ENCODE measurements at places on chromosomes 2 and 18. TPM values are rescaled to one million over a fixed set of nuclear protein-coding genes. Genes with fewer than 3 reads are reported as not detected.
A peak's percentile ranks its signal among the peaks of the same experiment; 100 is the strongest.

DNA sequence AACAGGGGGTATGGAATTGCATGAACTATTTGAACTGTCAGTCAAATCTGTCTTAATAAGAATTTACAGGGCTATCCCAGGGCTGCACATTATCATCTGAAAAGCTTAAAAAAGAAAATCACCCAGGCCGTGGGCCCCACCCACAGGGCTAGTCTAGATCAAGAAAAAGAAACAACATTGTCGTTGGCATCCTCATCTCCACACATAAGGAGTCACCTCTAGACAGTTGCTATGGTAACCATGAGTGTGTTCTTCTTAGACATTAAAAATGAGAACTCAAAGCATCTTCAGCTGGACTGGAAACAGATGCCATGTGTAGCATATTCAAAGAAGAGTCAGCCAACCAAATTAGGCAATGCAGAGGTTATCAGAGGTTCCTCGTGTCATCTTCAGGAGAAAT is 72.3 kb upstream of the CPO start:
- DNase-seq: no peak
- H3K36me3 ChIP-seq: peaks cover 1% of the 10 kb centered on the region
- no peak overlapping the region for H3K27ac ChIP-seq
- H3K4me3 ChIP-seq: no peak overlapping the region

GRCh38 chr2:151024696-151025251 is 236.9 kb downstream of the RBM43 start:
- peaks cover 11% of the 10 kb centered on the region for H3K27me3 ChIP-seq
- no peak for DNase-seq
- peaks cover 2% of the 10 kb centered on the region for H3K4me1 ChIP-seq
- no peaks in the 10 kb centered on the region for H3K36me3 ChIP-seq
- H3K4me3 ChIP-seq: no peak overlapping the region

DNA sequence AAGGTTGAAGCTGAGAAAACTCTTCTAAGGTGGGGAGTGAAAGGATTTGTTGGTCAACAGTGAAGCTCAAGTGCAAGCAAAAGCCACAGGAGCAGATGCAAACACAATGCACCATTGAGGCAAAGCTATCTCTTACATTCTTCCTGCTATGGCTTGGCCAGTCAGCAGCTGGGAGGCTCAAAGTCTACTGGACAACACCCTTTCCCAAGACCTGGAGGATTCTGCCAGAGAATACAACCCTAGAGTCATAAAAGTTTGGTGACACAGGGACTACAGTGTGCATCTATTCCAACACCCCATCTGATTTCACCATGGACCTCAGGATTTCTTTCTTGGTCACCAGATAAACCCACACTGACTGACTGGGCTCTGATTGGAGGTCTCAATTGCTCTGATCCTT is 342.0 kb downstream of the HRH4 start:
- no peak overlapping the region for H3K27ac ChIP-seq
- peaks cover 4% of the 10 kb centered on the region for H3K27me3 ChIP-seq
- no peaks in the 10 kb centered on the region for H3K4me1 ChIP-seq
- DNase-seq: no peak
- no peak overlapping the region for H3K4me3 ChIP-seq

- no peak overlapping the region for H3K27ac ChIP-seq
- no peak for DNase-seq
- no peaks in the 10 kb centered on the region for H3K4me1 ChIP-seq
- no peak overlapping the region for H3K4me3 ChIP-seq
- H3K27me3 ChIP-seq: no peaks in the 10 kb centered on the region
These were observed 500.9 kb downstream of the FBXO15 start for GRCh38 chr18:73646772-73647171.

DNA sequence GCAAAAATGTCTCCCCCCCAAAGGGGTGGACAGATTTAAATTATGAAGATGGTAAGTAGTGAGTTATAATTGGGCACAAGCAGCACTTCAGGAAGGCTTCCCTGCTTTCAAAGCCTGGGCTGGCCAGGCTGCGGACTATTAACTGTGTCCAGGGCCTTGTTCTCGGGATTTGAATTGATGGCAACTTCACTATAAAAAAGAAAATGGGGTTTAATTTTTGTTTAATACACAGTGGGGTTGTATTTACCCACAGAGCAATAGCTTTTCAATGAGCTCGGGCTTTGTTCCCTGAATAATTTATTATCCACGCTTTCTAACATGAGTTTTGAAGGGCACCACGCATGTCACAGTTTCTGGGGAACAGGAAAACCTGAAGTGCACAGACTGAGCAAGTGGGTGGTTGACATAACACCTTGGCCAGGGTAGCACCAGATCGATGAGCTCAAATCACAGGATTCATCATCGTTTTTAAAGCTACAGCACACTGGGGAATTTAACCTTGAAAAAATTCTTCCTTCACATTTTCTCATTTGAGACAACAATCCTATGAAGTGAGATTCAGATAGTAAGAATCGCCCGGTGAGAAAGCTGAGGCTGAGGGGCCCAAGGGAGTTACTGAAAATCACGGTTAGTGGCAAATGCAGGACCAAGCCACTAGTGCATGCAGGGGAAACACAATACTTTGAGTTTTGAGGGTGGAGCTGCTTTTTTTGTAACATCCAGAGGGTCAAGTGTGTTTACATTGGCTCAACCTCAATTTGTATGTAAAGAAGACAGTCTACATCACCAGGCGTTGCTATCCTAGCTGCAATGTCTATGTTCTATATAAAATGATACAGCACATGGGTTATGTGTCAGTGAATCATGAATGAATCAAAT is 28.9 kb upstream of the LMAN1 start:
- no peak overlapping the region for H3K4me3 ChIP-seq
- H3K36me3 ChIP-seq: no peaks in the 10 kb centered on the region
- DNase-seq: no peak

- H3K27ac ChIP-seq: no peak overlapping the region
- no peaks in the 10 kb centered on the region for H3K27me3 ChIP-seq
- H3K4me1 ChIP-seq: no peaks in the 10 kb centered on the region
- DNase-seq: no peak
These were observed 143.5 kb downstream of the PKP4 start for GRCh38 chr2:158600155-158600802.

DNA sequence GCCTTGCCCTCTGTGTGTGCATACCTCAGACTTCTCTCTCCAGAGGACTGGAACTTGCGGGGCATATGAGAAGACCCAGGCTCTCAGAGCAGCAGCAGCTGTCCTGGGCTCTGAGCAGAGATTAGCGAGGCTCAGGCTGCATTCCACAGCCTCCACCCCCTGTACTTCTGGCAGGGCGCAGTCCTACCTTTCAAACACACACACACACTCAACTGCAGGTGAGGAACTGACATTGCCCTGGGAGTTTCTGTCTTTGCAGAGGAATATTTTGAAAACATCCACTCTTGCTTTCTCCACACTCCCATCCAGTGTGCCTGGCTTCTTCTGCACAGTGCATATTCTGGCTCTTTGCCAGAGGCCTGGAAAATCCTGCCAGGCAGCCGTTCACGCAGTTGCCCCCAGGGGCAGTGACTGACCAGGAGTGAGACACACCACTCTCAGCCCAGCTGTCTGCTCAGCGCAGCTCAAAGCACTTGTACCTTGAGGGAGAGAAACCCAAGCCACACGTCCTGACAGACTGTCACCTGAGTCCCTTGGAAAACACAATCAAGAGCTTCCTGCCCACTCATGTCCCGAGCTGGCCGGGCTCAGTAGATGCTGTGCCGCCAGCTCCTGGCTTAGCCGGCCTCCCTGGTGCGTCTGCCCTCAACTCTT is 460.8 kb downstream of the RNF144A start:
- no peaks in the 10 kb centered on the region for H3K36me3 ChIP-seq
- H3K27ac ChIP-seq: no peak overlapping the region
- H3K4me1 ChIP-seq: peaks cover 4% of the 10 kb centered on the region
- no peak overlapping the region for H3K4me3 ChIP-seq
- peaks cover 9% of the 10 kb centered on the region for H3K27me3 ChIP-seq

GRCh38 chr2:120255986-120256650 is 3.5 kb downstream of the RALB start:
- peaks cover 56% of the 10 kb centered on the region for H3K4me1 ChIP-seq
- H3K36me3 ChIP-seq: peaks cover 50% of the 10 kb centered on the region
- H3K27ac ChIP-seq: no peak overlapping the region
- no peak for DNase-seq
- no peak overlapping the region for H3K4me3 ChIP-seq

- no peak overlapping the region for H3K27ac ChIP-seq
- DNase-seq: no peak
These were observed 173.3 kb upstream of the MGAT5 start for GRCh38 chr2:134080386-134081089.

DNA sequence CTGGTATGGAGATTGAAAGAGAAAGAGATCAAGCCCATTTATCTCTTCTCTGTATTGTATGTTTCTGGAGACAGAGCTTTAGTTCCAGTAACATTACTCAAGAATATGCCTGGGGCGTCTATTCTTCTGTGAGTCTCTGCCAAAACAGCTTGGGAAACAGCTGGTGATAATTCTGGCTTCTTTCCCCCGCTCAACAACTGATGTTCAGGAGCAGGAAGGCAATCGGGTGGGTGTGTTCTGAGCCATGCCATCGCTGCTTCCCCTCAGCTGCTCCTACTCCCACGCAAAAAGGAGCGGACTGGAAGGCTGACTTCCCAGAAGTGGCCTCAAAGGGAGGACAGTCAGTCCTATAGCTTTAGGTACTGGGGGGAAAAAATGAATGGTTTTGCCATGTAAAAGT is 695.1 kb downstream of the PLCL1 start:
- no peak for DNase-seq
- no peaks in the 10 kb centered on the region for H3K27me3 ChIP-seq
- no peak overlapping the region for H3K4me3 ChIP-seq
- H3K36me3 ChIP-seq: no peaks in the 10 kb centered on the region
- H3K4me1 ChIP-seq: no peaks in the 10 kb centered on the region

- no peak overlapping the region for H3K27ac ChIP-seq
- DNase-seq: no peak
- H3K4me1 ChIP-seq: peaks cover 2% of the 10 kb centered on the region
- H3K4me3 ChIP-seq: no peak overlapping the region
- peaks cover 12% of the 10 kb centered on the region for H3K27me3 ChIP-seq
These were observed 56.2 kb downstream of the EFR3B start for GRCh38 chr2:25098056-25098455.

GRCh38 chr2:197920592-197921201 is 116.3 kb downstream of the PLCL1 start:
- no peak overlapping the region for H3K4me3 ChIP-seq
- H3K4me1 ChIP-seq: peaks cover 3% of the 10 kb centered on the region

DNA sequence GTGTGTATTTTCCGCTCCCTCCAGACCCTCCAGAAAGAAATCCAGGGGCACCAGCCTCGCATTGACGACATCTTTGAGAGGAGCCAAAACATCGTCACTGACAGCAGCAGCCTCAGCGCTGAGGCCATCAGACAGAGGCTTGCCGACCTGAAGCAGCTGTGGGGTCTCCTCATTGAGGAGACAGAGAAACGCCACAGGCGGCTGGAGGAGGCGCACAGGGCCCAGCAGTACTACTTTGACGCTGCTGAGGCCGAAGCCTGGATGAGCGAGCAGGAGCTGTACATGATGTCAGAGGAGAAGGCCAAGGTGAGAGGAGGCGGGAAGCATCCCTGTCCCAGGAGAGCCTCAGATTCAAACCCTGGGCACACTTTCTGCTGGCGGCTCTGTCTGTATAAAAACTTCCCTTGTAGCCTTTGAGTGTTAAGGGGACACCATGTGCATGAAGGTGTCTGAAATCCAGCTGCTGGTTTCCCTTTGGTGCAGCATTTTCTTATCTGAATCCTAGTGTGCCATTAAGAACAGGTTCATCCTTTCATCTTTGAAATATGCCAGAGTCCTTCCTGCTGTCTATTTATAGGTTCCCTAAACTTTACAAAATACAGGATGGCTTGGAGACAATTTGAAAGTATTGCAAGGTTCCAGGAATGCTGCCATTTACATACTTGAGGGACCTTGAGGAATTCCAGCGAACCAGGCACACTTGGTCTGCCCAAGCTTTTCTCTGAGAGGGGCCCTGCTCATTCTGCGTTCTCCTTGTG is 77.1 kb upstream of the EML6 start:
- H3K27ac ChIP-seq: no peak overlapping the region
- H3K27me3 ChIP-seq: no peaks in the 10 kb centered on the region
- no peak overlapping the region for H3K4me3 ChIP-seq
- H3K36me3 ChIP-seq: peaks cover 42% of the 10 kb centered on the region
- H3K4me1 ChIP-seq: no peaks in the 10 kb centered on the region

- H3K4me1 ChIP-seq: no peaks in the 10 kb centered on the region
- H3K36me3 ChIP-seq: no peaks in the 10 kb centered on the region
- H3K27me3 ChIP-seq: peaks cover 8% of the 10 kb centered on the region
- H3K4me3 ChIP-seq: no peak overlapping the region
These were observed 66.2 kb downstream of the CRACDL start for GRCh38 chr2:98869870-98870269.

DNA sequence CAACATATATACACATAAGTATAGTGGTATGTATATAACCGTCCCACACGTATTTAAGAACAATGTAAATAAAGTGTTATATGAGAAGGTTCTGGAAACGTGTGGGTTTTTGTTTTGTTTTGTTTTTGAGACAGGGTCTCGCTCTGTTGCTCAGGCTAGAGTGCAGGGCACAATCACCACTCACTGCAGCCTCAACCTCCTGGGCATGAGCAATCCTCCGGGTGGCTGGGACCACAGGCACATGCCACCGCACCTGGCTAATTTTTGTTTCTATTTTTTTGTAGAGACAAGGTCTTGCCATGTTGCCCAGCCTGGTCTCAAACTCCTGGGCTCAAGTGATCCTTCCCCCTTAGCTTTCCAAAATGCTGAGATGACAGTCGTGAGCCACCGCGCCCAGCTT is 6.2 kb downstream of the ADAM17 start:
- no peak overlapping the region for H3K27ac ChIP-seq
- H3K36me3 ChIP-seq: peaks cover 8% of the 10 kb centered on the region
- no peak overlapping the region for H3K4me3 ChIP-seq
- peaks cover 51% of the 10 kb centered on the region for H3K4me1 ChIP-seq
- no peaks in the 10 kb centered on the region for H3K27me3 ChIP-seq

GRCh38 chr2:216687646-216688045 is 7.7 kb downstream of the IGFBP5 start:
- H3K4me1 ChIP-seq: peaks cover 10% of the 10 kb centered on the region
- peak; percentile 53 for DNase-seq
- H3K27me3 ChIP-seq: peaks cover 35% of the 10 kb centered on the region
- no peak overlapping the region for H3K4me3 ChIP-seq
- no peak overlapping the region for H3K27ac ChIP-seq

DNA sequence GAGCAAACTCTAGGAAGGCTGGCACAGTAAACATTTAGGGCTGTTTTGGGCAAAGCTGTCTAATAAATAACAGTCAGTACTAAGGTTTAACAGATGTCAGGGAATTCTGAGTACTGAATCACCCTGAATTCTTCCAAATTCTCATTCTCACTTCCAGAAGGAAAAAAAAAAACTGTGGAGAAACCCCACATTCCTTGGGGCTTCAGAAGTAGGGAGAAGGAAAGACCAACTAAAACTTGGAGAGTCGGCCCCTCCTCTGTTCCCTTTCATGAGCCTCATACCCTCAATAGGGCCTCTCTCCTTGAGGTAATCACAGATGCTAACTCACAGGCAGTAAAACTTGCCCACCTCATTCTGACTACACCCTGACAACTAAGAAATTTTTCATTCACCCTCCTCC is 62.1 kb downstream of the CCDC148 start:
- DNase-seq: no peak
- H3K27me3 ChIP-seq: peaks cover 10% of the 10 kb centered on the region
- H3K4me3 ChIP-seq: no peak overlapping the region
- no peak overlapping the region for H3K27ac ChIP-seq
- no peaks in the 10 kb centered on the region for H3K36me3 ChIP-seq
- peaks cover 6% of the 10 kb centered on the region for H3K4me1 ChIP-seq

RANBP2 gene
- total RNA-seq: 51.8 TPM

DSG4 gene
- not detected for total RNA-seq

UGT1A8 gene
- not detected for total RNA-seq

PTPRM gene
- 6.6 TPM for total RNA-seq

CIB4 gene
- total RNA-seq: not detected

FAM136A gene
- 36.3 TPM for total RNA-seq

MC2R gene
- not detected for total RNA-seq

KCNS3 gene
- not detected for total RNA-seq

CREG2 gene
- not detected for total RNA-seq
